ENCODE measurements at places on chromosomes 2 and 18.

DNA sequence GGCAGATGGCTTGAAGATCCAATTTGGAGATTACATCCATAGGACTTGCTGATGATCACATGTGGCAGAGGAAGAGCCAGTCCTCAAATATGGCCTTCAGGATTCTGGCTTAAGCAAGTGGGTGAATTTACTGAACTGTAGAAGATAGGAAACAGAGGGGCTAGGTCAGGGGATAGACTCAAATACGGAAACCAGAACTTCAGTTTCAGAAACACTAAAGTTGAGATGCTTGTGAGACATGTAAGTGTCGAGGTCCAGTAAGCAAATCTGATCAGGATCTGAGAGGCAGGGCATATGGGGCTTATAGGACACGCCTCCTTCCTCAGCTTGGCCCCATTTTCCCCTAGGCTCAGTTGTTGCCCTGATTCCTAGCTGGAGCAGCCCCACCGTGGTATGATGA is 107.7 kb downstream of the LBH start:
- DNase-seq, result no peak

DNA sequence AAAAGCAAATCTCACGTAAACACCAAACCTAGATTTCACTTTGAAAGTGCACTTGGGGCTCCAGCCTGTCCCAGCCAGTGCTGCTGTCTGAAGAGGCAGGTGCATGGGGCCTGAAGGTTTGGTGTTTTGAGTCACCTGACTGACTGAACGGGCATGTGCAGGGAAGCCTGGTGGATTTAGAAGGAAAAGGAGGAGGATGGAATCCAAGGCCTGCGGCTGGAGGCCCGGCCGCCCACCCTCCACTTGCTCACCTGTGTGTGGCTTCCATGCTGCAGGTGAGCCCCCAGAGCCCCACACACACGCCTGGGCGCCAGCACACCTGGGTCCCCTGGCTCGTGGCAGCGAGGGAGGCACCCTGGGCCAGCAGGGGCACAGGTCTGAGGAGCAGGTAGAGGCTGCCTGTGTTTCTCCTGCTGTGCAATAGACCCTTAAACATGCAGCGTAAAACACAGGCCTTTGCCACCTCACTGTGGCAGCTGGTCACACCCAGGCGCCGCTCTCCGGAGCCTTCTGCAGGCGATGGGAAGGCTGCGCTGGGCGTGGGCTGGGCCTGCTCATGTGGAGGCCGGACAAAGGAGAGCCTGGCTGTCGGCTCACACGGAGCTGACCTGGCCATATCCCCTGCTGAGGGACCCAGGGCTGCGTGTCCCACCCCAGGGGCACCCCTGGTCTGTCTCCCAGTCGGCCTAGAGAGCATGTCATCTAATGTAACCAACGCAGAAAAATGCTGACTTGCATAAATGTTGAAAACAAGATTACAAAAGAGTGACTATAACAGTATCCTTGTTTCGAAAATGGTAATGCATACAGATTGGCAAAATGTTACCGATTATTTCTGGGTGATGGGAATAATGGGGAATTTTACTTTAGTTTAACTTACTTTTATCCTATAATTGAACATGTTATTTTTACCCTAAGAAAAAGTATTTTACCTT is 71.3 kb downstream of the TMEM18 start:
- DNase-seq, result no peak

DNA sequence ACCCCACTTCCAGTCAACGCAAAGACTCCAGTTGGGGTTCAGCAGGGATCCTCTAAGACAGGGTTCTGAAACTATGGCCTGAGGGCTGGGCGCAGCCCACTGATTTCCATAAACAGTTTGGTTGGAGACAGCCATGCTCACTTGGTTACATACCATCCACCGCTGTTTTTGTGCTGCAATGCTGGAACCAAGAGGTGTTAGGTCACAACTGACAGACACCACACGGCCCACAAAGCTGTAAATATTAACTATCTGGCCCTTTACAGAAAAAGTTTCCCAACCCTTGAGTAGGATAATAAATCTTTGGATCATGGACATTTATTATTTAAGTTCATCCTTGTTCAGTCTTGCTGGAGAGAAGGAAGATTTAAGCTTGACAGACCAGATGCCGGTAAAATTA is 8.4 kb upstream of the CD226 start:
- DNase-seq, result no peak

GRCh38 chr2:47225061-47225783 is 70.1 kb upstream of the STPG4 start:
- no peak for DNase-seq

- no peak for DNase-seq
Measured at GRCh38 chr18:35371412-35372195, 5.5 kb downstream of the ZNF396 start.

DNA sequence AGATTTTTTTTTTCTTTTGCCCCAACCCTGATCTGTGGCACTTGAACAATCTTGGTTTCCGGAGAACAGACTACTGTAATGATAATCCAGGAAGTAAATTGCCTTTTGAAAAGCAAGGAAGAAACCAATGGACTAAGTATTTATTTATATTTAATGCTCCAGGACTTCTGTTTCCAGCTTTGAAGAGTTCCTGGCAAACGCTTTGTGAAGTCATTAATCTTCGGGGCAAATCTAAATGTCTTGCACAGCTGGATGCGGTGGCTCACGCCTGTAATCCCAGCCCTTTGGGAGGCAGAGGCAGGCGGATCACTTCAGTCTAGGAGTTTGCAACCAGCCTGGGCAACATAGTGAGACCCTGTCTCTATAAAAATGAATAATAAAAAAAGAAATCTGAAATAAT is 135.1 kb upstream of the GATA6 start:
- no peak for DNase-seq

DNA sequence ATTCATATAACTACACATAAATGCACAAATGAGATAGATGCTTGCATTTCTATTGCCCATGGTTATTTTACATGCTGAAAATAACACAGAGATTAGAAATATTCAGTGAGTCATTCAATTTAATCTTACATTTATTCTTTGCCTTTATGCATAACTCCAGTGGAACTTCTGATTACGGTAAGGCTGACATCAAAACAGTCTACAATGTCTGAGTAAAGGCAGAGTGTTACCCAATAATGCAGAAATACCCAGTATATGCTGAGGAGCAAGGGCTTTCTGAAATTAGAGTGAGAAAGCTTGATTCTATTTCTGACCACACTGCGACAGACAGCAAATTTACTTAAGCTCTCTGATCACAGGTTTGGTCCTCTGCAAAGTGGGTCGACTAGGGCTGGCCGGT is 9.2 kb downstream of the NMI start:
- no peak for DNase-seq

DNA sequence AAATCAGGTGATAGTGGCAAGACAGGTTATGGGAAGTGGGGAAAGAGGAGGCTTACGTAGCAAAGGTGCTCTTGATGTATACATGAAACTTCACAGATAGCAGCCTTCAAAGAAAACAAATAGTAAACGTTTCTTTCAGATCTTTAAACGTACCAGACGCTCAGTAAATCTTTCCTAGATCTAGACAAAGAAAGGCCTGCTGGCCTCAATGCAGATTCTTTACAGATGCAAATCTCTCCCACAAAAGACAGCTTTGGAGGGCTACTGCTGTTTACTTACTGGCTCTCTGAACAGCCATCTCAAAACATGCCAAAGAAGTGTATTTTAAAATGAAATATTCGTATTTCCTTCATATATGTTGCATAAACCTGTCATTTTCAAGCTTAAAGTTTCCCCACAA is 1279.9 kb upstream of the NRXN1 start:
- no peak for DNase-seq

Measured in stimulated activated CD4-positive, alpha-beta T cell treated with anti-CD3 and anti-CD28 coated beads, Interleukin-15, amount 100 ng/mL, for 1 hour (primary cell).